AG08396 (cell line): ENCODE measurements at places on chromosomes 4 and X.

DNA sequence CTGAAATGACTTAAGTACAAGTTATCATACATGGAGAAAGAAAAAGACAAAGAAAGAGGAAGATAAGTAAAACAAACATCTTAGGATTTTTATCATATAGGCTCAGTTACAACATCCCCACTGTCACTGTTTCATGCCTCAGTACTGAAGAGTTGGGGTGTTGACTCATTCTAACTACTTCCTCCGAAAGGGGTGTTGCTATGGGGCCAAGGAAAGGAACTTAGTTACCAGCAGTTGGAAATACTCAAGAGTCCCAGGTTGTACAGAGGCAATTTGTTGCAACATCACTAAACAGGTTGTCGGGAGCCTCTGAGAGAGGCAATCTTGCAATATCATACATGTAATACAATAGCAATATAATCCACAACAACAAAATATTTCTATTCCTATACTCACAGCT, 1264.7 kb downstream of the PCDH7 start:
- DNase-seq = no peak

- DNase-seq = no peak
Measured at GRCh38 chrX:150616863-150617198, 48.4 kb downstream of the MTM1 start.

DNA sequence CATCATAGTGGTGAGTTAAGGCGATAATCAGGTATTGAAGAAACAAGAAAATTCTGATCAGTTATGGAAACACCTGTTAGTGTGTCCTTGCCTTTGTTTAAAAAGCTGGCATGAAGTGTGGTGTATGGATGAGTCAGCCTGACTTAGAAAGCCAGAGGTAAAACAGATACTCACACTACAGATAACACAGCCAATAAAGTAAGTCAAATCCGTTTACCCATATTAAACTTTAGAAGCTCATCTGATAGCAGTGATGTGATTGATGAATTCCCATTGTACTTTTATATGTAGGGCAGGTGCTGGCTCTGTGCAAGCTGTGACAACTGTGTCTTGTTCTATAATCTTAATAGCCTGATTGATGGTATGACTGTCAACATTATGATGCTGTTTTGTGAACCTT, 1392.7 kb upstream of the IGFBP7 start:
- DNase-seq = no peak

- no peak for DNase-seq
Measured at GRCh38 chr4:61532336-61533000, 332.3 kb downstream of the ADGRL3 start.

DNA sequence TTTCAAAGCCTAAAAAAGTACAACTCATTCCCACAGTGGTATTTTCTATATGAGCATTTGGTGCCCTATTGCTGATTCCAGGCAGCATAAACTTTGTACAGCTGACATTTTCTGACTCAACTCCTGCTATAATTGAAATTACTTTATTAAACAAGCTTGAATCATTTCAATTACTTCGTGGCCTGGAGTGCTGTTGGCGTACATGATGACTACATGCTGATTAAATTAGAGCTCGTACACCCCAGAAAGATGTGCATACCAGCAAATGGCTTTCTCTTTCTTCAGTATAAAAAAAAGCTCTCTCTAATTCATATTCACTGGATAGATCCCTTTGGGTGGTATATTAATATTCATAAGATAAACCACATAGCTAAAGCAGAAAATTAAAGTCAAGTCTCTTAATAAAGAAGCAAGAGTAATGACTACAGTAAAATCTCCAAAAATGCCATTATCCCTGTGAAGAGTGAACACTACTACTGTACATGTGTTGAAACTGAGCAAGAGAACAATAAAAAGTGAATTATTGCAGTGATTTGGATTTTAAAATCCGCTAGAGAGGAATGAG, 245.0 kb upstream of the IGFBP7 start:
- no peak for DNase-seq

GRCh38 chr4:152079543-152080293, 318.9 kb upstream of the GATB start:
- DNase-seq = no peak

- DNase-seq = no peak
Measured at GRCh38 chr4:171612907-171613306, 200.3 kb upstream of the GALNTL6 start.

DNA sequence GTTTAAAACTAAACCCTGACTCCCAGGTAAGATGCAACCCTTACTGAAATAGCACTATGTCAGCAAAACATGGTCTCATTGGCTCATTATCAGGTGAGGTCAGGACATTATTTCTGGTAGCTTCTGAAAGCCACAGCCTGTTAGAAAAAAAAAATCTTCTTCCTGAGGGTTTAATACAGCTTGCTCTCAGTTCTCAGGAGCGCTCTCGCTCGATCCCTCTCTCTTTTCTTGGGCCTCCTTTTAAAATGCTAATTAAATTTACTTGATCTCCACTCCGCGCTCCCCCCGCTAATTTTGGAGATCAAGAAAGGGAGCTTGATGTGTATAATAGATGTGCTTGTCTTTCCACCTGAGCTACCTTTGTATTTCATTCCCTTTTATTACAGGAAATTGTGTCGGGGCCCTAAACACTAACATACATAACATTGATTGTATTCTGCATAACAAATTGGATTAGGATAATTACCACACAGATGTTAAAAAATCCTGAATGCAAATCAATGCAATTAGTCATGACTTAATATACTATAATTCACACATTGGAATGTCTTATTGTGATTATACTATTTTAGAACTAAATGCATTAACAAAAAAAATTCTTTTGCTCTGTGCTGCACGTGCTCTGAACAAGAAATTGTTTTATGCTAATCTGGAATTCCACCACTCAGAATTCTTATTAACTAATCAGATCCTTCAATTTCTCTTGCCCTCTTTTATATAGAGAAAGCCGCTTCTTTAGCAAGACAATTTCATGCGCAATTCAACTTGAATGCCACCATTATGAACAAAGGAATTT, 101.6 kb upstream of the TEX13D start:
- DNase-seq = no peak

DNA sequence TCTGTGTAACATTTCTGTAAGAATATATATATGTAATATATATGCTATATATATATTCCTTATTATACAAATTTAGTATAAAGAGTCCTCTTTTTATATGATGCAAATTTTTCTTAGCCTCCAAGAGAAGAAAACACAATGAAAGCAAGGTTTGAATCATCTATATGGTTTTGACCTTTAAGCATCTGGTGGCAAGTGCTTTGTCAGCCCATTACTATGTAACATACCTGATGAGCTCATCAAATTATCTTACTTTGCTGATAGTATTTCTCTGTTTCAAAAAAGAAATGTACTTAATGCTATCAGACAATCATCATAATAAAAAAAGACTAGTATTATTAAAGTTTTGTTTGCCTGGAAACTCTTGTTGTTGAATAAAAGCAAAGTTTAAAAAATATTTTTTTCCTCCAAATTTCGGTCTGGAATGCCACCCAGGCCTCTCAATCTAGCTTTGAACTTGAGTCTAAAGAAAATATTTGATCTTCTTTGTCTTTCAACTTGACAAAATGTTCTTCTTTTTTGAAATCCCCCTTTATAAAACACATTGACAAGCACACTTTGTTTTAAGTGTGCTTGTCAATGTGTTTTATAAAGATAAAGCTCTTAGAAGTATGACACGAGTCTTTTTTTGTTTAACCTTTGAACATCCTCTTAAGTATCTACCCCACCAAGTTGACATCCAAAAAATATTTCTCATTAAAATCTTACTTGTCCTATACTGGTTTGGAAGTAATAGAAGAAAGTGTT, 26.2 kb downstream of the ZNF330 start:
- DNase-seq = no peak

- DNase-seq = no peak
Measured at GRCh38 chrX:77922787-77923186, 12.3 kb downstream of the ATP7A start.

GRCh38 chr4:163372029-163372428, 28.3 kb downstream of the NPY5R start:
- DNase-seq = no peak

- no peak for DNase-seq
Measured at GRCh38 chrX:77788050-77788449, 2.0 kb upstream of the ATRX start.

- DNase-seq = peak; percentile 76
Measured at GRCh38 chr4:3880615-3881120, 114.5 kb downstream of the ADRA2C start.

- DNase-seq = no peak
Measured at GRCh38 chr4:185167234-185167633, 24.2 kb downstream of the SLC25A4 start.

DNA sequence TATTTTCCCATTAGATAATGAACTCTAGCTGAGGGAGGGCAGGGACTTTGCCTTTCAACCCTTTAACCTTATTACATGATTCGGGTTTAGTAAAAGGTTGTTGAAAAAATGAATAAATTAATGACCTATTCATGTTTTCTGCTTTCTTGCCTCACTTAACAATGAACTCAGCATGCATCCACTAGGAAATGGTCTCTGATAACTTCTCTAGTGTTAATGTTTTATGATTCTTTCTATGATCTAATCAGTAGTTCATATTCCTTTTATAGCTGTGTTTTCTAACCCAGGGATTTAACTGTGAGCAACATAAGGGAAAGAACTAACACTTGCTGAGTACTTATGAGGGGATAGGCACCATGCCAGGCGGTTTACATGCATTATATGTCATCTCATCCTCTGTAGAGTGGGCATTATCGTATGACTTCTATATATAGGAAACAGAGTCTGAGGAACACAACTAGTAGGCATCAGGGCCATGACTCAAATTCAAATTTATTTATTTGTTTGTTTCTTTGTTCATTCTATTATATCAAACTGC, 236.7 kb upstream of the MAB21L2 start:
- DNase-seq = no peak

- peak; percentile 71 for DNase-seq
Measured at GRCh38 chr4:42654631-42655268, 2.2 kb downstream of the ATP8A1 start.

DNA sequence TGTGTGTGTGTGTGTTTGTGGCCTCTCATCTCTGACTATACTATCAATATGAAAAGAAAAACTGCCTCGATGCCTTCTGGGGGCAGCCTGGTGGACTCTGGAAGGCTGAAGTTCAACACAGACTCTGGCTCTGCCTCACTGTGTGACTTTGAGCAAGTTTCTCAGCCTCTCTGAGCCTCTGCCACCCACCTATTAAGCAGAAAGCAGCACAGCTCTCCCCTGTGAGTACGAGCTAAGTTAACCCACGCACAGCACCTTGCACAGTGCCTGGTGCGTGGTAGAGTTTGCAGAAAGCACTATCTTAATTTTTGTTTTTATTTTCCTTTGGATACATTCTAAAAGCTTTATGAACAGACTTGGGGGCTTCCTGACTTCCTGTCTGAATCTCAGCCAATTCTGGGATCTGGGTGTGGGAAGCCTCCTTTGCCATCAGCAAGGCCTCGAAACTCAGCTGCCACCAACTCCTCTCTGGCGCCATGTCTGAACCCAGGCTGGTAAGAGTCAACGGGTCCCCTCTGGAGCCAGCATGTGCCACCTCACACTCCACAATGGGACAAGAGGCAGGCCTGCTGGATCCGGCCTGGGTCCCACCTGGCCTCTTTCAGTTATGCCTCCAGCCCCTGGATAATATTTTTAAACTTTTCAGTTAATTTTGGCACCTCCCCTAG, 57.3 kb downstream of the JAKMIP1 start:
- no peak for DNase-seq

DNA sequence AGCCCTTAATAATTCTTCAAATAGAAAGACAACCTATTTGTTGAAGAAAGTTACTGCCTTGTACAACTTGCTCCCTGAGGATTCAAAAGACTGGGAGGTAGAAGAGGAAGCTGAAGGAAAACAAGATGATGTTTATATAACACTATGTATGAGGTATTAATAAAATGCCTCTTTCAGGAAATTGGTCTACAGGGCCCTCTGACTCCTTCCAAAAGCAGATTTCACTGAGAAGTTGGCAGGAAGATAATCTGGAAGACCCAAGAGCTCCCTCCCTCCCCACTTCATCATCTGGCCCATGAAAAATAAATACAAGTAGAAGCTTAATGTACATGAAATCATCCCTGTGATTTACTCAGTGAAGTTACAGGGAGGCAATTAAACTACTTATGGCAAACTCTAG, 107.5 kb upstream of the MAGEC2 start:
- DNase-seq = no peak

DNA sequence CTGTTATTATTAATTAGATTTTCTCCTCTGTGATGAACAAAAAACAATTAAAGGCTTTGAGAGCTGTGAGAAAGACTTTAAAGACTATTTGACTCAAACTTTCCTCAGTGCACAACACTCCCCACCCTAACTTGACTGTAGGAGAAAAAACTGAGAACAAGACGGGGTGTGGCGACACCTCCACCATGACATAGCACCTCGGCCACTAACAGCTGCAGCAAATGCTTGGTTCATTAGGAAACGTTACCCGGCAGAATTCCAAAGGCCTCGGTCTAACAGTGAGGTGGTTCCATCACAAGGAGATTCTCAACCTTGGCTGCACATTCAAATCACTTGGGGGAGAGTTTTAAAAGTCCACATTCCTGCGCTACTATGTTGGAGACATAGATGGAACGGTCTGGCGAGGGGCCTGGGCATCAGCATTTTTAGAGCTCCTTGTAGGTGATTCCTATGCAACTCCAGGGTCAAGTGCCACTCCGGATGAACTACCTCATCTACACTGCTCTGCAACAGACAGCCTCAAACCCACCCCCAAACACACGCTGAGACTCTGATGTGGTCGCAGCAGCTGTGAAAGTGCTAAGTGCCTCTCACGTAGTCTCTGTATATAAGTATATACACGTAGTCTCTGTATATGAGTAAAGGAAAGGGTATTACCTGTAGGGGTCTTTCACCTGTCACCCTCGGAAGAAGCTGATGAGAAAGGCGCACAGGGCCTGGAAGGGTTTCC, 1.0 kb downstream of the FGFBP2 start:
- DNase-seq = no peak

GRCh38 chr4:128583753-128584712, 225.5 kb upstream of the JADE1 start:
- DNase-seq = no peak

GRCh38 chr4:174107746-174108354, 175.6 kb downstream of the FBXO8 start:
- DNase-seq = no peak
